Foreskin fibroblast (primary cell): ENCODE measurements at places on chromosomes 1 and 21.

- peak; percentile 47 for DNase-seq
Measured at GRCh38 chr1:207868251-207868773, 42.6 kb downstream of the CD34 start.

- no peak for DNase-seq
Measured at GRCh38 chr1:196178083-196178635, 430.1 kb downstream of the KCNT2 start.

DNA sequence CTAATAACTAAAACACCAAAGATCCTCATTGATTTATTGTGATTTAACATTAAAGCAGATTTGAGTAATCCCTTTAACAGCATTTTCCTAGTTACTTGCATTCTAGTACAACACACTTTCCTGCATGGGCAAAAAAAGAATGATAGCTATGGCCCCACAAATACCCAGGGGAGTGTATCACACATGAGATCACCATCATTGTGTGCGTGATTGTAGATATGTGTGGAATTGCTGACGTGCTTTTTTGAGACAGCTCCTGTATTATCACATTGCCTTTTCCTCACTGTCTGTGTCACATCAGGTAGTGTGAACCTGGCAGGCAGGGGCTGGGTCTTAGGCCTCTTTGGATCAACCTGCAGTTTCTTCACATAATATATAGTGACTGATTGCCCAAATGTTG lies 48.5 kb upstream of the SAMD13 start:
- no peak for DNase-seq

DNA sequence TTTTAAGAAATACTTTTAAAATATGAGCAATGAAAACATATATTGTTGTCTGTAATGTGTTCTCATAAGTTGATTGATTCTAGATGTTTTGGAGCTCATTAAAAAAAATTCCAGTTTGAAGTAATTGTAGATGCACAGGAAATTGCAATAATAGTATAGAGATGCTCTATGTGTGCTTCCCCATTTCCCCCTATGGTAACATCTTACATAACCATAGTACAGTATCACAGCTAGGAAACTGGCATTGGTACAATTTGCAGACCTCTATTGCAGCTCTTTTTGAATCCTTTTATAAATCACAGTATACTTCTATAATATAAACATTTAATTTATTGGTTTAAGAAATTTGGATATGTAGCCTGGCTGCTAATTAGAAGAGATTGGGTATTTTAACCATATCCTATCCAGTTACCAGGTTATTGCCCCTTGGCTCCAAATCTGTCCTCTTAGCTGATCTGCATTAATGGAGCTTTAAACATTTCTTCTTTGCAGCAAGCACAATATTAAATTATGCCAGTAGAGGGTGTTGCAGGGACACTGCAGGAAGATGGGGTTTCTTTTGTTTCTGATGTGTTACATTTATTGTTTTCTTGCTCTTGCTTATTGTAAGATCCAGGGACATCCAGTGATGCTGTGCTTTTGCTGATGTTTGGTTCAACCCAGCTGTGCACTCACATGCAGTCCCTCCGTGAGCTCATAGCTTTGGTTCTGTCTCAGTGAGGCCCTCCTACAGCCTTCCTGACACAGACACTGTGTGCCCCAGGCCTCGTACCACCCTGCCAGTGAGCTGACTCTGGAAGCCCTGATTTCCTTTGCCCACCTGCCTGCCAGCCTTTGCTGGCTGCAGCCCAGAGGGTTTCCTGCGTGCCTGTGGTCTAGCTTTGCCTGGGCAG lies 103.3 kb downstream of the RABGAP1L start:
- peak; percentile 17 for DNase-seq

GRCh38 chr1:151277249-151277648 lies 4.8 kb upstream of the ZNF687 start:
- DNase-seq, result no peak

- no peak for DNase-seq
Measured at GRCh38 chr1:216907100-216907499, 183.9 kb upstream of the ESRRG start.

GRCh38 chr1:107914119-107914765 lies 50.7 kb downstream of the VAV3 start:
- no peak for DNase-seq

DNA sequence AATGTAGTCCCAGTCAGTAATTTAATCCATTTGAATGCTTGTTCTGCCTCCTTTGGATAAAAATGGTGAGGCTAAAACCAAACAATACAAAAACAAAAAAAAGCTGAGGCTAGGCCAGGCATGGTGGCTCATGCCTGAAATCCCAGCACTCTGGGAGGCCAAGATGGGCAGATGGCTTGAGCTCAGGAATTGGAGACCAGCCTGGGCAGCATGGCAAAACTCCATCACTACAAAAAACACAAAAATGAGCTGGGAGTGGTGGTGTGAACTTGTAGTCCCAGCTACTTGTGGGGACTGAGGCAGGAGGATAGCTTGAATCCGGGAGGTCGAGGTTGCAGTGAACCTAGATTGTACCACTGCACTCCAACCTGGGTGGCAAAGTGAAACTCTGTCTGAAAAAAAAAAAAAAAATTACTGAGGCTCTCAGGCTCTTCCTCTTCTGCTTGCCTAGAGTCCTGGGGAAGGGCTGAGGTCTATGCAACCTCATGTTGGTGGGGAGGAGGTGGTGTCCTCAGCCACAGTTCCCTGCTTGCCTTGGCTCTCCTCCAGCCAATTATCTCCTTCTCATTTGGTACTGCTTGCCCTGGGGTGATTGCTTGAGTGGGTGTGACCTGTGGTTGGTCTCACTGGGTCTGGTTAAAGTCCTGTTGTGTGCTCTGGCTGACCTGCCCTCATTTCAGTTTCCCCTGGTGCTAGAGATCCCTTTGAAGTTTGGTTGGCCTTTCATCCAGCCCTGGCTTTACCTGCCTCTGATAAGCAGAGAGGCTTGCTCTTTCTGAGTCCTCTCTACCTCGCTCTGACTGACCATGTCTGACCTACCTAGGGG lies 20.9 kb downstream of the S1PR1 start:
- no peak for DNase-seq

DNA sequence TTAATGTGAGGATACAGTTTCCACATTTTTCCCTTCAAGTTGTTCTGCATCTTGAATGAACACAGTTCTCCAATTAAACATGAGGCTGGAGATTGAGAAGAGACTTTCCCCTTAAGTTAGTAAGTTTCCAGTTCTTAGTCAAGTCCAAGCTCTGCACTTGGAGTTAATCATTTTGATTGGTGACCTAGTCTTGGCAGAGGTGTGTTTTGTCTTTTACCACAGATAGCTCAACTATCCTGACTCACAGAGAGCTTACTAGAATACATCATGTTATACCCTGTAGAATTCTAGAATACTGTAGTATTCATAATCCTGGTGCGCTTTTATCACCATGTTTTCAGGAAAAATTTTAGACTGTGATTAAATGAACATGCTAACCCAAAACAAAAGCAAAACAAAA lies 129.2 kb downstream of the CYYR1 start:
- DNase-seq, result no peak

- DNase-seq, result no peak
Measured at GRCh38 chr1:2025491-2025981, 6.4 kb downstream of the GABRD start.

GRCh38 chr21:38402291-38402690 lies 96.0 kb downstream of the ERG start:
- no peak for DNase-seq
